ENCODE measurements at places on chromosomes 12 and 14.

DNA sequence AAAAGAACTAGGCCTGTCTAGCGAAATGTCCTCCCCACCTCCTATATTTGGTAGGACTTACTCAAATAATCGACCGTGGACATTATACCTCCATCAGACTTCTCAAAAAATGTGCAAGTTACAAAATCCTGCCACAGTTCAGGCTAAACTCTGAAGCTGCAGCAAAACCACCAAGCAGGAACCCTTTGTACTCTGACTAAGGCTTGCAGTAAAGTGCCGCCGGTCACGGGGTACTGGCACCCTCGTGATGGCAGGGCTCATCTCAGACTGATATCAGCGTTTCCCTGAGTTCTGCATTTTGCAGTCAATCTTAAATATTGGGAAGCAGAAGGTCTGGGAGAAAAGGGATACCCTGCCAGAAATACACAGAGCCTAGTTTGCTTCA is 17.1 kb downstream of the SLC11A2 start:
- DNase-seq: peak; percentile 56

GRCh38 chr14:70340002-70340401 is 19.5 kb downstream of the COX16 start:
- peak; percentile 40 for DNase-seq

DNA sequence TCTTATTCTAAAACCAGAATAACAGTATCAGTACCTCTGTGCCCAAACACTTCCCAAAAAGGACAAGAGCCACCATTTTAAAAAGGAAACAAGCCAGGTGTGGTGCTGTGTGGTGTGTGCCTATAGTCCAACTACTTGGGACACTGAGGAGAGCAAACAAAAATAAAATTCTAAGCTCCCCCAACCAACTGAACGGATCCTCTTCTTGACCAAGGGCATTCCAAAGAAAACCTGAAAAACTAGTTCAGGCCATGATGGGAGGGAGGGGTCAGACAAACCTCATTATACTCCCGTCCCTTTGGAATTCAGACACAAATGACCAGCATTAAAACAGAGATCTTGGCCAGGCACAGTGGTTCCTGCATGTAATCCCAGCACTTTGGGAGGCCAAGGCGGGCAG is 20.5 kb downstream of the SLC11A2 start:
- no peak for DNase-seq

DNA sequence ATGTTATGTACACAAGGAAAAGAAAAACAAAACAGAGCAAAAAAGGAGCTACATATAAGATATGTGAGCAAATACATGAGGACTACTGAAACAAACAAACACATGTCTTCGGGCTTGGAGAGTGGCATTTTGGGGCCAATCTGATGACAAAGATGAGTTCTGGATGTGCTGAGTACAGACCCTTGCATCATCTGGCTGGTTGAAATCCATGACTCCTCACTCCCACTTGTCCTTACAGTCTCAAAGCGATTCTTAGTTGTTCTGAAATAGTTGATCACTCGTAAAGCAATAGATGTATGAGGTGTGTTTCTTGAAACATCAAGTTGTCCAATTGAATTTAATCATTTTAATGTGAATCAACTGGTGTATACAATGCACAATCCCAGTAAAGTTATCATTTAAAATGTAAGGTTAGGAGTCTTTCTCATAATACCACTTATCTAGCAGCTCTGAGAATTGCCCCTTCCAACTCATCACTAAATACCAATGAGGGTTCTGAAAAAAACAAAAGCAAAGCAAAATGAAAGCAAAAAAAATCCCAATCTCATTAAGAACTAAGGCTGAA is 136.9 kb downstream of the ITPR2 start:
- no peak for DNase-seq

- no peak for DNase-seq
Observed at GRCh38 chr12:6279256-6279628, 31.2 kb upstream of the PLEKHG6 start.
